ENCODE measurements at places on chromosomes 6 and 20.
A peak's percentile ranks its signal among the peaks of the same experiment; 100 is the strongest.

- peak; percentile 28 for DNase-seq
Observed at GRCh38 chr6:14533446-14533845, 415.9 kb downstream of the CD83 start.

GRCh38 chr20:47273591-47274235 is 82.8 kb downstream of the ZMYND8 start:
- no peak for DNase-seq

GRCh38 chr20:46931699-46932098 is 37.1 kb downstream of the EYA2 start:
- no peak for DNase-seq

GRCh38 chr6:21559238-21559637 is 34.3 kb upstream of the SOX4 start:
- DNase-seq: no peak

GRCh38 chr6:80622641-80623040 is 516.2 kb downstream of the BCKDHB start:
- DNase-seq: no peak

DNA sequence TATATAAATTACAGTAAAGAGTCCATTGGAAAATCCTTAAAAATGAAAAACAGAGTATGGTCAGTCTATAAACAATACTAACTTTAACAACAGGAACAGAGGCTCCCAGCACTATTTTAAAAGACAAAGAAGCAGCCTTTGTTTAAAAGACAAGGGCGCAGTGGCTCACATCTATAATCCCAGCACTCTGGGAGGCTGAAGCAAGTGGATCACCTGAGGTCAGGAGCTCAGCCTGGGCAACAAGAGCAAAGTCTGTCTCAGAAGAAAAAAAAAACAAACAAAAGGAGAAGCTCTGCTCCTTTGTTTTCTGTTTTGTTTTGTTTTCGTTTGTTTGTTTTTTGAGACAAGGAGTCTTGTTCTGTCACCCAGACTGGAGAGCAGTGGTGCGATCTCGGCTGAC is 89.4 kb downstream of the DTNBP1 start:
- DNase-seq: peak; percentile 13

GRCh38 chr6:39189915-39190544 is 39.2 kb downstream of the KCNK5 start:
- no peak for DNase-seq

- DNase-seq: no peak
Observed at GRCh38 chr20:47262008-47262364, 94.5 kb downstream of the ZMYND8 start.

DNA sequence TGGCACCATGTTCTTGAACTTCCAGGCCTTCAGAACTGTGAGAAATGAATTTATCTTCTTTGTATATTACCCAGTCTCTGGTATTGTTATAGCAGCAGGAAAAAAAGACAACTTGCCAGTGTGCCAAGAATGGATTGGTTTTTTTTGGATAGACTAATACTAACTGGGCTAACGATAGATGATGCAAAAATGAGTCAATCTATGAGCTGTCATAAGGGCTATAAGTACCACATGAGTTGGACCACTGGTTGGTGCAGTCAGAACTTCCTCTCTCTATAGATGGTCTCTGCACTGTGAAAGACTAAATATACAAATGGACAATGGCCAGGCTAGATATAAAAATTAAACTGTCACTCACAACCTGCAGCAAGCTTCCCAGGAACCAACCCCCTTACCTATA is 87.6 kb upstream of the COL21A1 start:
- no peak for DNase-seq

DNA sequence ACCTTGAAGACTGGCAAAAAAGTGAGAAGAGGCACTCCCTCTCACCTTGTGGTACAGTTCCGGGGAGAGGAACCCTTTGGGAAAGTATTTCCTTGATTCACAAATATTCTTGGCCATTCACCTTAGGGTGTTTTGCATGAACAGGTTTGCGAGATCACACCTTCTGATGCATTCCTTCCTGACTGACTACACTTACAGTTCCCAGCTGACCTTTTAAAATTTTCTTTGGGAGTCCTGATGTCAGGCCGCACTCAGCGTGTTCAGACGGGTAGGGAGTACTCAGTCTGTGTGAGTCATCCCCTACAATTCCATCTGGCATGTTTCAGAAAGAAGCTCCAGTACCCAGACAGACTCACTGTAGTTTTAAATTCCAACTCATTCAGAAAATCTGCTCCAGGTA is 1.7 kb downstream of the ADGRF4 start:
- no peak for DNase-seq

- no peak for DNase-seq
Observed at GRCh38 chr6:147779624-147780023, 271.1 kb downstream of the SAMD5 start.

Measured in LNCaP clone FGC (cell line).